ENCODE measurements at places on chromosomes 13 and 19.

GRCh38 chr13:95629071-95629470, 15.4 kb downstream of the DZIP1 start:
- no peak overlapping the region for H3K27ac ChIP-seq
- no peak for DNase-seq
- no peaks in the 10 kb centered on the region for H3K4me1 ChIP-seq
- no peaks in the 10 kb centered on the region for H3K27me3 ChIP-seq
- no peak overlapping the region for H3K4me3 ChIP-seq
- no peaks in the 10 kb centered on the region for H3K36me3 ChIP-seq

- H3K4me3 ChIP-seq, result no peak overlapping the region
- H3K36me3 ChIP-seq, result peaks cover 37% of the 10 kb centered on the region
- DNase-seq, result peak; percentile 53
- no peaks in the 10 kb centered on the region for H3K27me3 ChIP-seq
- peaks cover 2% of the 10 kb centered on the region for H3K4me1 ChIP-seq
Observed at GRCh38 chr19:10112895-10113591, 1.6 kb downstream of the P2RY11 start.

GRCh38 chr13:75391432-75392100, 90.4 kb downstream of the TBC1D4 start:
- H3K36me3 ChIP-seq, result no peaks in the 10 kb centered on the region
- no peak for DNase-seq
- no peaks in the 10 kb centered on the region for H3K4me1 ChIP-seq
- no peak overlapping the region for H3K4me3 ChIP-seq
- no peak overlapping the region for H3K27ac ChIP-seq

- H3K27ac ChIP-seq, result no peak overlapping the region
- no peaks in the 10 kb centered on the region for H3K27me3 ChIP-seq
- H3K36me3 ChIP-seq, result peaks cover 13% of the 10 kb centered on the region
- no peak for DNase-seq
Observed at GRCh38 chr13:95797016-95797415, 120.1 kb downstream of the DNAJC3 start.

- no peaks in the 10 kb centered on the region for H3K36me3 ChIP-seq
- H3K4me1 ChIP-seq, result peaks cover 39% of the 10 kb centered on the region
- no peaks in the 10 kb centered on the region for H3K27me3 ChIP-seq
- peak overlapping the region; percentile 96 for H3K27ac ChIP-seq
- H3K4me3 ChIP-seq, result no peak overlapping the region
Observed at GRCh38 chr13:114151031-114151430, 18.6 kb upstream of the RASA3 start.

DNA sequence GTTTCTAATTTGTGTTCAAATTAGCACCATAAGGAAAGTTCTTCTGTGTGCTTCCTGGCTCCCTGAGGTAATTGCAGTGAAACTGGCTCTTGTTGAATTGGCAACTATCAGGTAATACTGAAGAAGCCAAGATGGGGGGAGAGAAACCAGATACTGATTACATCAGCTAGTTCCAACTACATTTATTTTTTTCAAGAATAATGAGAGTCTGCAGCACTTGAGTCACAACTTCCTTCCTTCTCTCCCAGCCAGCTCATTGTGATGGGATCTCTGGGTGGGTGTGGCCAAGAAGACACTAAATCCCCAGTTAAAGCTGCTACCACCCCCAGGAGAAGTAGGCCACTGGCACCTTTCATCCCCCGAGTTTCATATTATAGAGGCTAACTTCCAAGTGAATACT, 100.7 kb upstream of the RXFP2 start:
- no peak overlapping the region for H3K4me3 ChIP-seq
- H3K36me3 ChIP-seq, result no peaks in the 10 kb centered on the region
- no peaks in the 10 kb centered on the region for H3K4me1 ChIP-seq
- no peak for DNase-seq
- peaks cover 7% of the 10 kb centered on the region for H3K27me3 ChIP-seq

GRCh38 chr19:55442372-55442961, 633 bp downstream of the SHISA7 start:
- H3K27me3 ChIP-seq, result peaks cover 93% of the 10 kb centered on the region
- H3K4me1 ChIP-seq, result peaks cover 4% of the 10 kb centered on the region
- H3K27ac ChIP-seq, result no peak overlapping the region
- no peaks in the 10 kb centered on the region for H3K36me3 ChIP-seq
- DNase-seq, result no peak

DNA sequence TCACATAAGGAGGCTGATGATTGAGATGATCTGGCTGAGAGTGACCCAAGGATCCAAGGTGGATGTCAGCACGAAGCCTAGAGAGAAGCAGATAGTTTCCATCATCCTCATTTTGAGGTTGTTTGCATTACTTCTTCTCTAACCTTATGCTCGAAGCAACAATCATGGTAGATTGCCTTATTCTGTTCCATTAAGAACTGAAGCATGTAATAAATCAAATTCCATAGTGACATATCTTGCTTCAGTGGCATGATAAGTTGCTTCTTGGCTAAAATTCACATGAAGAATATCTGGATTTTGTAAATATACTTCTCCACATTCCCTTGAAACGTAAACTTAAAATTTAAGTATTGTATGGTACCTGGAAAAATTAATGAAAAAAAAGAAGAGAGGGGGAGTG, 377.8 kb upstream of the DACH1 start:
- H3K27me3 ChIP-seq, result no peaks in the 10 kb centered on the region
- no peaks in the 10 kb centered on the region for H3K4me1 ChIP-seq
- H3K27ac ChIP-seq, result no peak overlapping the region

DNA sequence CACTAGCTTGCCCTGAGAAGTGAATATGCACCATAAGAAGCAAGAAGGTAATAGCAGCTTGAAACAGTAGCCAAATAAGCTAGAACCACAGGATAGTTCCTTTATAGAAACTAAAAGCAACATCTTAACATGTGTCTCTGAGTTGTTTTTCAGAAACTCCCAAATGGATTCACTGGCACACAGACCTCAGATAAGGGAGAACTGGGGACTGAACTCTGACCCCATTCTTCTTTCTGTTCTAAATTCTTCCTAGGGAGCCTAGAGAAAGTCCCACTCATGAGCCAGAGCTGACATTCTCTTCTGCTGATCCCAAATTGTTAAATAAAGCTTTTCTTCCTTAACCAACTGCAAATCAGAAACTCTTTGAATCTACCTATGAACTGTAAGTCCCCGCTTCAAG, 146.1 kb downstream of the PCDH9 start:
- no peaks in the 10 kb centered on the region for H3K4me1 ChIP-seq
- H3K36me3 ChIP-seq, result no peaks in the 10 kb centered on the region
- no peak overlapping the region for H3K4me3 ChIP-seq
- H3K27ac ChIP-seq, result no peak overlapping the region
- H3K27me3 ChIP-seq, result no peaks in the 10 kb centered on the region

DNA sequence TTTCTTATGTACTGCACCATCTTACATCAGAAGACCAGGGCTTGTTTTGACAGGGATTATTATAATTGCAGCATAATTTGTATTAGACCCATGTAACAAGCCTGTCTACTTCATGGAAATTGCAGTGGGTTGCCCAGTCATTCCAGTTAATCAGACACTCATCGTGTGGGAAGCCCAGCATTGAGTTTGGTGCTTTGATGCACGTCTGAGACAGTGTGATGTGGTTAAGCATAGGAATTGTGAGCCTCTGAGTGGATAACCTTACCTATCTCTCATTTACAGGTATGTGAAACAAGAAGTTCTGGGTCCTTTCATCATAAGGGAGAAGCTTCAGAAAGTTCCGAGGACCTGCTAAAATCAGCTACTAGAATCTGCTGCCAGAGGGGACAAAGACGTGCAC, 12.8 kb downstream of the RGCC start:
- H3K4me3 ChIP-seq, result no peak overlapping the region
- H3K4me1 ChIP-seq, result peaks cover 42% of the 10 kb centered on the region
- no peaks in the 10 kb centered on the region for H3K36me3 ChIP-seq
- no peak overlapping the region for H3K27ac ChIP-seq
- H3K27me3 ChIP-seq, result no peaks in the 10 kb centered on the region

GRCh38 chr13:79398915-79399314, 7.1 kb downstream of the RBM26 start:
- no peak overlapping the region for H3K4me3 ChIP-seq
- H3K36me3 ChIP-seq, result no peaks in the 10 kb centered on the region
- peaks cover 63% of the 10 kb centered on the region for H3K4me1 ChIP-seq
- H3K27ac ChIP-seq, result no peak overlapping the region
- H3K27me3 ChIP-seq, result no peaks in the 10 kb centered on the region

- H3K27me3 ChIP-seq, result no peaks in the 10 kb centered on the region
- H3K4me1 ChIP-seq, result peaks cover 8% of the 10 kb centered on the region
- H3K4me3 ChIP-seq, result no peak overlapping the region
- peaks cover 25% of the 10 kb centered on the region for H3K36me3 ChIP-seq
- DNase-seq, result no peak
- no peak overlapping the region for H3K27ac ChIP-seq
Observed at GRCh38 chr19:8255426-8256125, 46.4 kb downstream of the CERS4 start.

DNA sequence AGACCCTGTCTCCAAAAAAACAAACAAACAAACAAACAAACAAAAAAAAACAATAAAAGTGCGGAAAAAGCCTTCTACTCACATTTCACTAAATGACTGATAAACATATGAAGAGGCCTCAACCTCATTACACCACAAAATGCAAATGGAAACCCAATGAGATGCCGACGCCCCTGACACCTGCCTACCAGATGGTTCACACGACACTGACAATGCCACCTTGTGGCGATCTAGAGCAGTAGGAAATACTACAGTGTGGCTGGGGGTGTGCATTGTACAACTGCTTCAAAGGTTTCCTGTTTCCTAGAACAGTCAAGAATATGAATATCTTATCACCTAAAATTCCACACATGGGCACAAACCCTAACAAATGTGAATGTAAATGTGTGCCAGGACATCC, 14.0 kb downstream of the SCGB2B2 start:
- DNase-seq, result peak; percentile 36
- H3K4me3 ChIP-seq, result no peak overlapping the region
- H3K4me1 ChIP-seq, result peaks cover 22% of the 10 kb centered on the region
- no peak overlapping the region for H3K27ac ChIP-seq
- H3K27me3 ChIP-seq, result peaks cover 5% of the 10 kb centered on the region

DNA sequence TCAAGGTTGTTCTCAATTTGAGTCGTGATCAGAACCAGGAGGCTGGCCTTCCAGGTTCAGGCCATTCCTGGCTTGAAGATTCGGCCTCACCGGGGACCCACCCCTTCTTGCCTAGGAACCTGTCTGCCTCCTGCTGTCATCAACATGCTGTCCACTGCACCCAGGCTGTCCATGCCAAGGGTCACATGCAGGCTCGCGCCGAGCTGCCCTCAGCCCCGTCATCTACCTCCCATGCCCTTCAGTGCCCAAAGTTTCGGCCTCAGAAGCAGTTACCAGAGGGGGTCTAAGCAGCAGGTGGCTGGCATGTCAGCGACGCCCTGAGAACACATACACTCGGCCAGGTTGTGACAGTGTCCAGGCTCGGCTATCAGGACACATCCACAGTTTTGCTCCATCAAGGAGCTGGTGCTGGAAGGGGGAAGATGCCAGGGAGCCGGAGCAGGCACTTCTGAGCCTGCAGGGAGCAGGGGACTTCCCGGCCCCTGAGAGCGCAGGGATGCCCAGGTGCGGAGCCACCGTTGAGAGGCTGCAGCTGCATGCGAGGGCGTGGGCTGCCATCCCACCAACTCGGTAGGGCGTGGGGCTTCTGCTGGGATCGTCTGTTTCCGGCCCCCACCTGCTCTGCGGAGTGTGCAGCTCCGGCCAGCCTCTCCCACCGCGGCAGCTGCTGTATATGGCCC, 590.9 kb upstream of the SLITRK5 start:
- H3K4me3 ChIP-seq, result no peak overlapping the region
- no peak overlapping the region for H3K27ac ChIP-seq
- no peaks in the 10 kb centered on the region for H3K36me3 ChIP-seq
- H3K4me1 ChIP-seq, result no peaks in the 10 kb centered on the region

DNA sequence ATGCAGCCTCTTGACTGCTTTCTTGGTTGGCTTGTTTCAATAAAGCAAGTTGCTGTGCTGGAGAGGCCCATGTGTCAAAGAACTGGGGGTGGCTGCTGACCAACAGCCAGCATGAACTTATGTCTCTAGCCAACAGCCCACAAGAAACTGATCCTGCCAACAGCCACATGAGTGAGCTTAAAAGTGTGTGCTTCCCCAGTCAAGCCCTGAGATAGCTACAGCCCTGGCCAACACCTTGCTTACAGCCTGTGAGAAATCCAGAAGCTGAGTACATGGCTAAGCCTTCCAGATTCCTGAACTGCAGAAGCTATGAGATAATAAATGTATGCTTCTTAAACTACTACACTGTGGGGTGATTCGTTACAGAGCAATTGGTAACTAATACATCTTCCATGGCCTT, 38.9 kb upstream of the IPO5 start:
- H3K36me3 ChIP-seq, result no peaks in the 10 kb centered on the region
- DNase-seq, result no peak
- no peak overlapping the region for H3K27ac ChIP-seq
- no peaks in the 10 kb centered on the region for H3K4me1 ChIP-seq

- no peaks in the 10 kb centered on the region for H3K27me3 ChIP-seq
- no peak overlapping the region for H3K27ac ChIP-seq
- no peak for DNase-seq
- no peaks in the 10 kb centered on the region for H3K4me1 ChIP-seq
- H3K4me3 ChIP-seq, result no peak overlapping the region
- H3K36me3 ChIP-seq, result peaks cover 17% of the 10 kb centered on the region
Observed at GRCh38 chr19:24051516-24051915, 35.5 kb upstream of the ZNF254 start.

Measured in T-cell (primary cell).